HS-27A (cell line): ENCODE measurements at places on chromosomes 11 and 22.

- DNase-seq, result no peak
These were observed 1.1 kb downstream of the CAVIN3 start for GRCh38 chr11:6319001-6319703.

GRCh38 chr22:17769716-17770082 is 4.6 kb downstream of the BID start:
- no peak for DNase-seq

DNA sequence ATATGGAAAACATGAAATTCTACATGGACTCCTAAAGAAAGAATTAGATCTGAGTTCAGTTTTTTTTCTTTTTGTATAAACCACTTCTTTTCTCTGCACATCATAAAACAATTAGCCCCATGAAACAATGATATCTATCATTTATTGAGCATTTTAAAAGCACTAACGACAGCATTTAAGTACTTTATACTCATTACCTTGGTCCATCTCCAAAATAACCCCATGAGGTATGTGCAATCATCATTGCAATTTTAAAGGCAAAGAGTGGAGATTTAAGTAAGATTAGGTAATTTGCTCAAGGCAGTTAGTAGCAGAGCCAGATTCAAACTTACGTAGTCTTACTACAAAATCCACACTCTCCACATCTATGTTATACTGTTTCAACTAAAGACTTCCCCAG is 177.7 kb upstream of the RAG2 start:
- no peak for DNase-seq

DNA sequence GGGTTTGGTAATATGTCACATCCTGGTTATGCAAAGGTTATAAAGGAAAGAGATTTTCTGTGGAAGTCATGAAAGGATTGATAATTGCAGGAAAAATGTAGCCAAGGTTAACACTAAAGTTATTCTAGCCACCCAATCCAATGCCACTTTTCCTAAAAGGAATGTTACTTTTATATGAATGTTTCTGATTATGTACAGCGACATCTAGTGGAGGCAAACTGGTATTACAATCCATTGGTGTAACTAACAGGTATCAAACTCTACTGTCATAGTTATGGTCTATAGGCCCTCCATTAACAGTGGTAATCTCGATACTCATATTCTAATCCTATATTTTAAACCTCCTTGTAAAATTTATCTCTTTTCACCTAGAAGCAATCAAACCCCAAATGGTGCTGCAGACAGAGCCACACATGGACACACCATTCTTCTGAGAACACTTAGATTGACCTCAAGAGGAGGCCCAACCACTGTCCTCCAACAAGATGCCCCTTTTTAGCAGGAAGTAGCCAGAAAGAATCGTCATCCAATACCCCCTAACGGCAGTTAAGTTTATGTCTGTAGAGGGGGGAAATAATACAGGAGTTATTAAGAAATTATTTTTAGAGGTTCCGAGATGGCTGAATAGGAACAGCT is 74.9 kb upstream of the RAG2 start:
- DNase-seq, result peak; percentile 26

- DNase-seq, result no peak
These were observed 6.8 kb downstream of the CACNA1I start for GRCh38 chr22:39577366-39577765.

GRCh38 chr11:89477175-89477574 is 14.0 kb downstream of the NOX4 start:
- DNase-seq, result no peak

DNA sequence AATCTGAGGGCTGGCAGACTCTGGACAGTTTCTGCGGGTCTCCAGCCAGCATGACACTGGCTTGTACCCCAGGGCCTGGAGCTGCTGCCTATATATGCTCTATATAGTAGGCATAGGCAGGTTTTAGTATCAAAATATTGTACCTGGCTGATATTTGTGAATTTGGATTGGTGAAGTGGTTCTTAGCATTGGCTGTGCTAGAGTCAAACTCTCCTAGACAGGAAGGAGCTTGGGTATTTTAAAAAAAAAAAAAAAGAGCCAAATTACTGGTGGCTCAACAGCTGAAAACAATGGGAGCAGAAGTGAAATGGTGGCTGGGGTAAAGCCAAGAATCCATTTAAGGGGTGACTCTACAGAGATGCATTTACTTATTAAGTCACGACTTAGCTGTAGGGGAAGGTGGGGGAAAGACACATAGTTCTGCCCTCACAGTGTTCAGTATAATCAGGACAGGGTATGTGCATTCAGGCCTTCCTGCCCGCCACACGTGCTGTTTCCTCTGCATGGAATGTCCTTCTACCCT is 11.0 kb upstream of the MTFP1 start:
- no peak for DNase-seq

DNA sequence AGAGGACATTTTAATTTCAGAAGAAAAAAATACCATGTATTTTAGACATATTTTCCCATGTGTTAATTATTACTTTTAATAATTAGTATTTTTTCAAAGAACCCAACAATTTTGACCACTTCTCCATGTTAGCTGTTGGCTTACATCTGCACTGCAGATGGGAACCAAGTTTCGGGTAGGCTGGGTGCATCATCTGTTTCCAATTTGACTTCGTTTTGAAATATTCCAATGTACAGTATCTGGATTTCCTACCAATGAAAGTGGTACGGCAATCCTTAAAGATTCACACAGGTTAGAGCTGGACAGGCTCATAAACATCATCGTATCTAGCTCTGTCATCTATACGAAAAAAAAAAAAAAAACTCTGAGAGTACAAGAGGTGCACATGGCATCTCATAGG is 670.2 kb downstream of the OPCML start:
- DNase-seq, result no peak

DNA sequence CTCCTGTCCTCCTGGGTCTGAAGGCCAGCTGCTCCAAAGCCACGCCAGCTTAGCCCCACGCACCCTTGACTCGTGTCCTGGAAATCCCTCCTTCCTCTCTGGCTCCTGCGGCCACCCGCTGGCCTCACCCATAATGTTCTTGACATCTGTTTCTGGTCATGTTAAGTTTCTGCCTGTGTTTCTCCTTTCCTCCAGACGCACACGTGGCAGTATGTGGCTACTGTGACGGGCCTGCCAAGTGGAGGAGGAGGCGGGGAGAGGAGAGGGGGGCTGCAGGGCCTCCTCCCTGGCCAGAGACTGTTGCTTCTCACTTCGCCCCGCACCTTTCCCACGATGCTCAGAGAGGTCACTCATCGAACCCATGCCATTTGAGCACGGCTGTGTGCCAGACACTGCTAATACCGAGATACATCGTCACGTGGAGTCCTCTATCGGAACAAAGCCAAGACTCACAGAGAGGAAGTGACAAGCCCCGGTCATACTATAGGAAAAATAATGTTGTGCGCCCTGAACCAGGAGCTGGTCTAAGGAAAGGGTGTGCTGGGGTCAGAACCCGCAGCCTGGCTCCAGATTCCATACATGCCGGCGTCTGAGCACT is 11.5 kb downstream of the C1QTNF6 start:
- DNase-seq, result no peak
